IgD-negative memory B cell (primary cell): ENCODE measurements at places on chromosomes 7 and 10. TPM values are rescaled to one million over a fixed set of nuclear protein-coding genes. Genes with fewer than 3 reads are reported as not detected.

The CDH23 gene
- not detected for polyA plus RNA-seq

The CNPY1 gene
- polyA plus RNA-seq = not detected

The STYXL1 gene
- polyA plus RNA-seq = 63.2 TPM

The FAM13C gene
- not detected for polyA plus RNA-seq

The PDZD8 gene
- polyA plus RNA-seq = 8.2 TPM

The OR2A5 gene
- polyA plus RNA-seq = not detected

The CUL1 gene
- 54.5 TPM for polyA plus RNA-seq

The ZNF804B gene
- not detected for polyA plus RNA-seq

The KCP gene
- polyA plus RNA-seq = 0.26 TPM

The ANKRD2 gene
- polyA plus RNA-seq = not detected

The NPY gene
- polyA plus RNA-seq = 0.80 TPM

The EGFR gene
- polyA plus RNA-seq = not detected

The FAM237B gene
- polyA plus RNA-seq = not detected

The LRRC27 gene
- 14.5 TPM for polyA plus RNA-seq

The OR2AE1 gene
- polyA plus RNA-seq = not detected

The GATAD1 gene
- 19.0 TPM for polyA plus RNA-seq

The PDE6C gene
- polyA plus RNA-seq = not detected

The LIPM gene
- not detected for polyA plus RNA-seq

The EPHB6 gene
- 37.6 TPM for polyA plus RNA-seq

The HOXA6 gene
- polyA plus RNA-seq = 0.39 TPM

The LIPN gene
- polyA plus RNA-seq = 0.31 TPM

The GPR26 gene
- polyA plus RNA-seq = not detected

The ADIRF gene
- polyA plus RNA-seq = not detected

The FGL2 gene
- polyA plus RNA-seq = 23.7 TPM

The POM121L12 gene
- polyA plus RNA-seq = not detected

The WASHC2C gene
- 31.7 TPM for polyA plus RNA-seq

The LRMDA gene
- polyA plus RNA-seq = not detected

The HECW1 gene
- polyA plus RNA-seq = not detected

The ASIC3 gene
- not detected for polyA plus RNA-seq

The RUFY2 gene
- 7.5 TPM for polyA plus RNA-seq

The TRIM50 gene
- not detected for polyA plus RNA-seq

The PCDH15 gene
- polyA plus RNA-seq = not detected

The LGI1 gene
- polyA plus RNA-seq = not detected

The LIPJ gene
- polyA plus RNA-seq = not detected

The COL13A1 gene
- not detected for polyA plus RNA-seq

The CPEB3 gene
- polyA plus RNA-seq = 2.5 TPM

The OIT3 gene
- polyA plus RNA-seq = not detected

The SSC4D gene
- not detected for polyA plus RNA-seq

The JAZF1 gene
- polyA plus RNA-seq = 13.7 TPM

The DPY19L1 gene
- polyA plus RNA-seq = 1.1 TPM

The CHST3 gene
- not detected for polyA plus RNA-seq

The TMEM270 gene
- polyA plus RNA-seq = not detected

The AKR1C1 gene
- polyA plus RNA-seq = not detected

The POLR3A gene
- 6.5 TPM for polyA plus RNA-seq

The NRCAM gene
- 0.49 TPM for polyA plus RNA-seq

The UPK3BL1 gene
- polyA plus RNA-seq = 32.3 TPM

The C10orf90 gene
- not detected for polyA plus RNA-seq
